ENCODE measurements at places on chromosomes 6 and 20.

DNA sequence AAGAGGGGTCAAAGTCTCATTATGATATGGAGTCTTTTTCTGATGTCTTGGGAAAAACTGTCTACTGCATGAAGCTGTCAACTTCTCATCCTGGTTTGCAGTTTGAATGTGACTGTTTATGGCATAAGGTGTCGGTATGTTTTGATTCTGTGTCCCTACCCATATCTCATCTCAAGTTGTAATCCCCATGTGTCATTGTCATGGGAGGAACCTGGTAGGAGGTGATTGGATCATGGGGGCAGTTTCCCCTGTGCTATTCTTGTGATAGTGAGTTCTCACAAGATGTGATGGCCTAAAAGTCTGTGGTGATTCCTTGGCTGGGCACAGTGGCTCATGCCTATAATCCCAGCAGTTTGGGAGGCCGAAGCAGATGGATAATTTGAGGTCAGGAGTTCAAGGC is 47.6 kb downstream of the MRAP2 start:
- no peak for DNase-seq

- DNase-seq: no peak
Observed at GRCh38 chr6:3321042-3321441, 62.3 kb downstream of the PSMG4 start.

GRCh38 chr6:161410736-161411135 is 136.9 kb upstream of the AGPAT4 start:
- DNase-seq: no peak

DNA sequence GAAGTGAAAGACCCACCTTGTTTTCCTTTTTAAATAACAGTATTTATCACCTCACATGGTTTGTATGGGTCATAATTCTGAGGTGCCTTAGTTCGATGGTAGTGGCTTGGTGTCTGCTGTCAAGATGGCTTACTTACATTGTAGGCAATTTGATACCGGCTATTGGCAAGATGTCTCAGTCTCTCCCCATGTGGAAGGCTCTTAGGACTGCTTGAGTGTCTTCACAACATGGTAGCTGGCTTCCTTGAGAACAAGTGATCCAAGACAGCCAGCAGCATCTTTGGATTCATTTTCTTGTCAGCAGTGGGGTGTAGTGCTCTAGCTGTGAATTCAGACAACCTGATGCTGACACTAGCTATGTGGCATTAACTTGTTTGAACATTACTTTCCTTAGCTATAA is 70.1 kb downstream of the CBFA2T2 start:
- DNase-seq: no peak

DNA sequence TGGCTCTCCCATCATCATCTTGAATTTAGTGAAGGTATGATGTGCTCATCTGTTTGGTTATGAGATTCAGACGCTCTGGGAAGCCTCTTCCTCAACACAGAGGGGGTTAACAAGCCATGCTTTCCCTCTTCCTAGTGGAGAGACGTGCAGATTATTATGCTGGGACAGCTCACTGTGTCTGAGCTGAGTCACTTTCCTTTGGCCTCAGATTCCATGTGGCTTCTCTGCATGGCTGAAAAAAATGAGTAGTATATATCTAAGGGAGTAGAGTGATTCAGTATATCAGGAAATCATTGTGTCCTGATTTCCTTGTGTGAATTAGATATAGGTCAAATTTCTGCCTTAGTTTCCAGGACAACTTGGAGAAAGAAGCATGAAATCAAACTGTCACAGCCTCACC is 52.6 kb downstream of the FIG4 start:
- DNase-seq: no peak

- DNase-seq: no peak
Observed at GRCh38 chr6:169589293-169589692, 112.5 kb downstream of the WDR27 start.

- DNase-seq: no peak
Observed at GRCh38 chr6:138410972-138411880, 7.2 kb downstream of the HEBP2 start.
